ENCODE measurements at places on chromosomes 11 and 22.

- DNase-seq = no peak
These were observed 64.4 kb upstream of the PARVG start for GRCh38 chr22:44116331-44116730.

GRCh38 chr11:63445720-63446119 is 45.2 kb downstream of the PLAAT5 start:
- DNase-seq = no peak

- no peak for DNase-seq
These were observed 442.2 kb upstream of the DDI1 start for GRCh38 chr11:103594283-103594682.

GRCh38 chr22:22655452-22656290 is 11.3 kb downstream of the GGTLC2 start:
- no peak for DNase-seq

DNA sequence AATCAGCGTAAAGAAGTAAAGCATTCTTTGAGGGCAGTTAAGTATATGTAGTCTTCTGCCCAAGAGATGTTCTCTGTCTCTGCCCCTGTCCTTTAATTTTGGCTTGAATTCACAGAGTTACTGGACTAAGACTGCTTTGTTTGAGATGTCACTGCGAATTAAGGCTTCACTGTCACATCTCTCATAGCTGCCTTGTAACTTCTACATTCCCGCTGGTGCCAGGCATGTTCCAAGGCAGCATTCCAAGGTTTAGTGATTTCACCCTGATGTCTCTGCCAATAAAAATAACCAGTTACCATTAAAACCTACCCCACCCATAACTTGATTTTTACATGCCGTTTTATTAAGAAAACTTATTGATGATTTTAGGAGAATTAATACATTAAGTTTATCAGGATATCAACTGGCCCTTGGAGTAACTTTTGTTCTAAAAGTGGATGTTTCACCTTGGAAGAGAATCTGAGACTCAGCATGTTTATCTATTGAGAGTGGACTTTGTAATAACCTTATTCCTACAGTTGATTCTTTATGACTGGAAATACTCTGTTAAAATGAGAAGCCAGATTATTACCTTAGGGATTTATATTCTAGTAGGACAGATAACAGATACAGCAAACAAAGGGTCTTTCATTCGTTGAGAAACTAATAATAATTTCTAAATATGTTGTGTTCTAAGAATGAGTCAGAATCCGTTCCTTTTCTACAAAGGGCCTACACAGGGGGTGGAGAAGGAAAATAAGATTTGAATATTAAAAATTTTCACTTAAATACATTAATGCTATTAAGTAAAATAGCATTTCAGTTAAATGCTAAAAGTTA is 110.2 kb downstream of the UVRAG start:
- no peak for DNase-seq

DNA sequence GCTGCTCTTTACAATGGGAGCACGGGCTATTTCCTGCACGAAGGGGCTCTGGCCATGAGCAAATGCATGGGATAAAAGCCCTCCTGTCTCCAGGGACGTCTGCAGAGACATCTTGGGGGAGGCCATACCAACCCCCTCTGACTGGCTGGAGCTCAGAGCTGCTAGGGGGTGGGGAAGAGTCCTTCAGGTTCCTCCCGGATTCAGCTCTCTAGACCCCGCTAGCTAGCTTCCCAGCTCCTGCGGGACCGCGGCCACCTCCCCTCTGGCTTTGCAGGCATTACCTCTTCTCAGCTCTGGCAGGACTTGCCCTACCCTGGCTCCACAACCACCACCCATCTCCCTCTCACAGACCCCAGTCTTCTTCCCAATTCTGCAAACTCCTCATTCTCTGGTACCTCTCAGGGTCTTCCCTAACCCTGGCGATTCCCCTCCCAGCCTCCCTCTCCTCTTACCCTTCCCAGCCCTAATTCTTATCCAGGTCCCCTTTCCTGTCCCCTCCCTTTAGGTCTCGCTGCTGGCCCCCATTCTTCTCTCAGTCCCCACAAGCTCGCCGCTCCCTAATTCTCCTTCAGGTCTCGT is 802 bp downstream of the SYT13 start:
- no peak for DNase-seq

Measured in bone marrow (tissue), 2 donors.